ENCODE measurements at places on chromosomes 1 and 21. TPM values are rescaled to one million over a fixed set of nuclear protein-coding genes. Genes with fewer than 3 reads are reported as not detected.

The CD2 gene
- total RNA-seq, result 0.36 TPM

DNA sequence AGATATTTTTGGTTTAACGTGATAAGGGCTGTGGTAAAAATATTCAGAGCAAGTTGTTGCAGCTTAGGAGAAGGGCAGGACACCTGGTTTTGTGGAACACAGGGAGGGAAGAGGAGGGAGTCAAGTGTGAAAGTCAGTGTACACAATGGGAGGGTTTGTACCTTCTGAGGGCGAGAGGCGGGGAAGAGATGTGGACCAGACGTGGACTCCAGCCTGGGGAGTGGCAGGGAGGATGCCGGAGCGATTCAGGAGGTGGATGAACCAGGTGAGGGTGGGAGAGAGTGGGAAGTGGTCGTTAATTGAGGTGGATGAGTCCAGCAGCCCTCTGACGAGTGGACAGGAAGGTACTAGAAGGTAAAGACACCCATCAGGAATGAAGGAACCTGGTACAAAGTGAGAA lies 52.2 kb upstream of the IRF2BP2 start:
- DNase-seq, result no peak

- no peak for DNase-seq
These were observed 827.6 kb upstream of the B3GALT2 start for GRCh38 chr1:194014014-194014413.

The OR2M3 gene
- total RNA-seq, result not detected

GRCh38 chr1:230611878-230612235 lies 30.4 kb upstream of the COG2 start:
- no peak for DNase-seq

GRCh38 chr1:161989108-161989507 lies 34.6 kb downstream of the OLFML2B start:
- no peak for DNase-seq

DNA sequence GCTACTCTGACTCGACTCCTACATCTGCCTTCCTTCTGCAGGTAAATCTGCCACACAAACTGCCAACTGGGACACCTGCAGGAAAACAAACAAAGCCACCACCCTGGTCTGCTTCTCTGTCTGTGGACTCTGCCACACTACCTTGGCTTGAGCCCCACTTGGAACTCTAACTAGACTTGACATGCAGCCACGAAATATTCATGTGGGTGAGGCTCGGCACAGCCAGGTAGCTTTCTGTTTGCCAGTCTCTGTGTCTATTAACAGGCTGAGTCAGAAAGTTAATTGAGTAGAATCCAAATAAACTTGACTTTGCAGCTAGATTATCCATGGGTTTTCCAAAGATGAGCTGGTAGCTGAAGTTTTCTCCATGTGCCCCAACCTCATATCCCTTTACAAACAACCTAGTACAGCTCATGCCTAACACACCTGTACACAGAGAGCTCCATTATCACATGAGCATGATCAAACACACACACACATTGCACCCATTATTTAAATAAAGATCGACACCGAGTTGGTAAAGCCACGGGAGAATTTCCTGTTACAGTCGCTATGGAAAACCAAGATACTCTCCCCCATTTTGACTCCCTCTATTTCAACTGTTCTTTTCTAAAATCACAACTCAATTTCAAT lies 808 bp downstream of the C1orf116 start:
- no peak for DNase-seq

DNA sequence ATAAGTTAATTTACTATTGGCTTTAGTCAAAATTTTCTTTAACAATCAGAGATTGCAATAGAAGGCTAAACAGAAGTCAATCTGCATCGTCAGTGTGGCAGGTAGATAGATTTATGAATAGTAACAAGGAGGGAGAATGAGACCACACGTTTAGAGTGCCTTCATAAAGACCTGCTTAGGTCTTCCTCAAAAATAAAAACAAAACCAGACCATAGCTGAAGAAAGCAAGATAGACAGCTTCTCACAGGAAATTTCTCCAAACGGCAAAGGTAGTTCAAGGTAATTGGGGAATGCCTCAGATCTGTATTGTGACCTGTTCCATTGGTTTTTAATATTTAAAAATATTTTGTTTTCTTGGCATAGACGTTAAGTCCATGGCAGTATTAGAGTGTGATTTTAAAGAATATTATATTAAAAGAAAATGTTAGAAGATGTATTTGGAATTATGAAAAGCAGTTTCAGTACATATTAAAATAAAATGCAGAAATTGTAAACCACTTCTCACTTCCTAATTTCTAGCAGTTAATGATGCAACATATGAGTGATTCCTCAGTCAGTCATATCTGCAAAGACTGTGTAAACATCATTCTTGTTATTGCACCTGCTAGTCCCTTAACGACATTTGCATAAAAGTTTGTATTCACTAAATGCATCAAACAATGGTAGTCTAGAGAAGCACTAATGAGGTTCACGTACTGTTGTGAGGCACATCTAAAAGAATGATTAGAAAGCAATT lies 278.0 kb downstream of the HLX start:
- DNase-seq, result no peak

- no peak for DNase-seq
These were observed 250.0 kb upstream of the ADGRL2 start for GRCh38 chr1:81550753-81551152.

GRCh38 chr1:113617438-113618141 lies 141.7 kb downstream of the PHTF1 start:
- DNase-seq, result no peak

The MYBPH gene
- total RNA-seq, result not detected

GRCh38 chr21:41560661-41561158 lies 52.8 kb upstream of the TMPRSS2 start:
- DNase-seq, result no peak

The PFKFB2 gene
- 5.0 TPM for total RNA-seq

The CTSE gene
- total RNA-seq, result not detected

GRCh38 chr21:34885626-34886239 lies 163.4 kb downstream of the RUNX1 start:
- DNase-seq, result no peak

GRCh38 chr21:35201288-35201687 lies 152.2 kb upstream of the RUNX1 start:
- no peak for DNase-seq

- DNase-seq, result no peak
These were observed 65.9 kb downstream of the FMO4 start for GRCh38 chr1:171379846-171380245.

The FCRL2 gene
- total RNA-seq, result not detected

GRCh38 chr1:244974106-244974505 lies 109.8 kb upstream of the HNRNPU start:
- no peak for DNase-seq
